ENCODE measurements at places on chromosomes 2 and 18.

GRCh38 chr2:53793821-53794220 lies 7.0 kb downstream of the ERLEC1 start:
- no peak for DNase-seq

DNA sequence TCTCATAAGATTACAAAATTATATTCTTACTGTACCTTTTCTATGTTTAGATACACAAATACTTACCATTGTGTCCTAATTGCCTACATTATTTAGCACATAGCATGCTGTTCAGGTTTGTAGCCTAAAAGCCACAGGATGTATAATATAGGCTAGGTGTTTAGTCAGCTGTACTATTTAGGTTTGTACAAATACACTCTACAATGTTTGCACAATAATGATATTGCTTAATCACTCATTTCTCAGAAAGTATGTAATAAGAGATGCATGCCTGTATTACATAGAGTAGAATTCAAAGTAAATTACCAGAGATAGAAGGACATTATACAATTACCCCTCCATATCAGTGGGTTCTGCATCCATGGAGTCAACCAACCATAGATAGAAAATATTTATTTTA lies 201.1 kb upstream of the COL3A1 start:
- DNase-seq = no peak

DNA sequence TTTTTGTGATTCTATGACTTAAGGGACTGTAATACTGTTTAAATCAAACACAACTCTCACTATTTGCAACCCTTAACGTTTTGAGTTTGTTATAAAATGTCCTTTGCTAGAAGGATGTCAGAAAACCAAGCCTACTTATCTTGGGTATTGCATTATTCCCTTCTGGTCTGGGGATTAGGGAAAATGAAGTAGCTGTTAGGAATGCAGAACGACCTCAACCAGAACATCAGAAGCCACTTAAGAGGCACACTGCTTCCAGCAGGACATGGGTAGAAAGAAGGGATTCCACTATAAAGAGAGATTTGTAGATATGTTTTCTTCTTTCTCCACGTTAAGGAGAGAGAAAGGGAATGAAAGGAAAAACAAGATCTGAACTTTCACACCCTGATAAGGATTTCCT lies 101.2 kb downstream of the SETBP1 start:
- DNase-seq = no peak

DNA sequence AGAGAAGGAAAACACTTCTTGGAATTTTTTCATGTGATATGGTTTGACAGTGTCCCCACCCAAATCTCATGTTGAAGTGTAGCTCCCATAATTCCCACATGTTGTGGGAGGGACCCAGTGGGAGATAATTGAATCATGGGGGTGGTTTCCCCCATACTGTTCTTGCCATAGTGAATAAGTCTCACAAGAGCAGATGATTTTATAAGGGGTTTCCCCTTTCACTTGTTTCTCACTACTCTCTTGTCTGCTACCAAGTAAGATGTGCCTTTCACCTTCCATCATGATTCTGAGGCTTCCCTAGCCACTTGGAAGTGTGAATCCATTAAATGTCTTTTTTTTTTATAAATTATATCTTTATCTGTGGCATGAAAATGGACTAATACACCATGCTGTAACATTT lies 250.7 kb downstream of the LPIN1 start:
- DNase-seq = no peak

DNA sequence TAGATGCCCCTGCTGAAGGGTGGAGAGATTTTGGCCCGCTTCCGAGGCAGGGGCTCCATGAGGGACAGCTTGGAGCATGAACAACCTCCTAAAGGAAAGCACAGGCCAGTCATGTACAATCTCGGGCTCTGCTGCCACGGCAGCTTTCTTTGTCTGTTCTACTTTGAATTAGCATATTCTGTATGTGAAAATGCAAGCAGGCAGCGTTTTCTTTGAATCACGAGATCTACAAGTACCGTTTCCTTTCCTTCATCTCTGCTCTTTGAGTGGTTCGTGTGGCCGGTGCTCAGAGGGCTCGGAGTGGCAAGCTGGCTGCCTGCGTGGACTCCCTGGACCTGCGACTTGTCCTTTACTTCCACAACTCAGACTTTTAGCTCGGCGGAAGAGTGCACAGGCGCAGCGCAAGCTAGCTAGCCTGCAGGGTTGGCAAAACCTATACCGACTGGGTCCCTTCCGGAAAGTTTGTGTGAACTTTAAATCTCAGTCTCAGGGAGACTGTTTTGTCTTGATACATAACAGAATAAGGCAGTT lies 6.9 kb downstream of the TWIST2 start:
- no peak for DNase-seq

DNA sequence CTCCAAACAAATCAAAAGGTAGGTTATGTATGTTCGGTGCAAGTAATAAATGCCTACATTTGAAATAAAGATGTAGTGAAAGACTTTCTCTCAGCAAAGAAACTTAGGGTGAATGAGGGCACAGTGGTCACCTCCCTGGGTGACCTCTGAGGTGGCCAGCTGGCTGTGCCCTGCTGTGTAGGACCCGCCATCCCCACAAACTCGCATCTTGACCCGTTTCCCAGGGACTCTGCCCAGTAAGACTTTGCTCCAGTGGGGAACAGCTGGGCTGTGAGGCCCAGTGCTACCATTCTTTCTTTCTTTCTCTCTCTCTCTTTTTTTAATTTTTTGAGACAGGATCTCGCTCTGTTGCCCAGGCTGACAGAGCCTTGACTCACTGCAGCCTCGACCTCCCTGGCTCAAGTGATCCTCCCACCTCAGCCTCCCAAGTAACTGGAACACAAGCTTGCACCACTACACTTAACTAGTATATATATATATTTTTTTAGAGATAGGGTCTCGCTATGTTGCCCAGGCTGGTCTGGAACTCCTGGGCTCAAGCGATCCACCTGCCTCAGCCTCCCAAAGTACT lies 8.2 kb upstream of the GAREM2 start:
- no peak for DNase-seq
